ENCODE measurements at places on chromosomes 2 and 18. TPM values are rescaled to one million over a fixed set of nuclear protein-coding genes. Genes with fewer than 3 reads are reported as not detected.

The PROC gene
- 3.6 TPM for polyA plus RNA-seq

The STAT4 gene
- polyA plus RNA-seq, result 11.4 TPM

The SCG2 gene
- polyA plus RNA-seq, result 0.75 TPM

The HOXD1 gene
- 10.1 TPM for polyA plus RNA-seq

The TSPYL6 gene
- polyA plus RNA-seq, result 0.13 TPM

The ABCG5 gene
- 0.63 TPM for polyA plus RNA-seq
